ENCODE measurements at places on chromosomes 1 and 21.

- DNase-seq = no peak
- no peak overlapping the region for H3K4me3 ChIP-seq
- H3K4me1 ChIP-seq = peaks cover 2% of the 10 kb centered on the region
- no peaks in the 10 kb centered on the region for H3K27me3 ChIP-seq
These were observed 65.3 kb upstream of the ZNF326 start for GRCh38 chr1:89929467-89930063.

DNA sequence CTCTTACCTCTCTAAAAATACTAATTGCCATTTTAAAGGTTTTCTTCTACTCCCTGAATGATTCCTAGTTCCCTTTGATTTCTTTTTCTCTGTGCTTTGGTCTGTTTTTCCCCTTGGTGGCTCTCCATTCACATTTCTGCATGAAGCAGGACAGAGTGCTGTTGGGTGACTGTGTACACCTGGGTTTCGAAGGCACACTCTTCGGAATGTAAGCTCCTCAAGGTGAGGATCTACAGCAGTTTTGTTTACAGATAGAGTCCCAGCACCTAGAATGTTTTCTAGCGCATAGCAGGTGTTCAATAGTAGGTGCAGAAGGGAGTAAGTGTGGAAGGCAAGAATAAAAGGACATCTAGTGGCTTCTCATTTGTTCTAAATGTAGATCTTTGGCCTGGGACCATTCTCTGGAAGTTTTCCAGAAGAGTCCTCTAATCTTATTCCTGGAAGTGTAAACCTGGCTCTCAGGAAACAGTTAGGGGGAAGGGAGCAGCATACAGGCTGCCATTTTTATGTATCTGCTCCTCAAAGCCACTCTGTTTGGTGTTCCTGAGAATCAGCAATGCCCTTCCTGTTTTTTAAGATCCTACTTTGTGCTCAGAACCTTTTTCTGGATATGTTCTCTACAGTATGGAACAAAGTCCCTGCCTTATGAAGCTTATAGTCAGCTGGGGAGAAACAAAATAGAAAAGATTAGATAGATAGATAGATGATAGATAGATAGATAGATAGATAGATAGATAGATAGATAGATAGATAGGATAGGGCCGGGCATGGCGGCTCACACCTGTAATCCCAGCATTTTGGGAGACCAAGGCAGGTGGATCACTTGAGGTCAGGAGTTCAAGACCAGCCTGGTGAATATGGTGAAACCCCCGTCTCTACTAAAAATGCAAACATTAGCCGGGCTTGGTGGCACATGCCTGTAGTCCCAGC, 22.8 kb upstream of the EFNA1 start:
- DNase-seq = no peak
- no peaks in the 10 kb centered on the region for H3K36me3 ChIP-seq
- no peaks in the 10 kb centered on the region for H3K4me1 ChIP-seq
- H3K4me3 ChIP-seq = no peak overlapping the region
- H3K27ac ChIP-seq = no peak overlapping the region
- H3K27me3 ChIP-seq = no peaks in the 10 kb centered on the region

DNA sequence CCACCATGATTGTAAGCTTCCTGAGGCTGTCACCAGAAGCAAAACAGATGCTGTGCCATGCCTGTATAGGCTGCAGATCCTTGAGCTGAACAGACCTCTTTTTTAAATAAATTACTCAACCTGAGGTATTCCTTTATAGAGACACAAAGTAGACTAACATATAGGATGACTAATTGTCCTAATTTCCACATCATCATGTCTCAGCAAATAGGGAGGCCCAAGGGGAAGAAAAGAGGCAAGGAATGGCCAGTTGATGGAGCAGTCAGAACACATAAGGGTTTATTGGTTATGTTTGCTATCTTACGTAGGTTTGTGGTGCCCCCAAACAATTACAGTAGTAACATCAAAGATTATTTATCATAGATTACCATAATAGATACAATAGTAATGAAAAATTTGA, 126.2 kb downstream of the RASAL2 start:
- H3K27me3 ChIP-seq = no peaks in the 10 kb centered on the region
- no peaks in the 10 kb centered on the region for H3K36me3 ChIP-seq
- H3K27ac ChIP-seq = no peak overlapping the region
- no peak for DNase-seq
- no peak overlapping the region for H3K4me3 ChIP-seq

- H3K27ac ChIP-seq = no peak overlapping the region
- no peak overlapping the region for H3K4me3 ChIP-seq
- H3K27me3 ChIP-seq = no peaks in the 10 kb centered on the region
- 0 out of 2 replicates have a peak, but pooled peaks cover 4% of the 10 kb centered on the region for H3K4me1 ChIP-seq
- no peak for DNase-seq
These were observed 9.2 kb upstream of the C1orf141 start for GRCh38 chr1:67143966-67144365.

- DNase-seq = peak; percentile 65
- no peak overlapping the region for H3K27ac ChIP-seq
- peak overlapping the region; percentile 10 for H3K4me3 ChIP-seq
- peaks cover 43% of the 10 kb centered on the region for H3K4me1 ChIP-seq
- peaks cover 59% of the 10 kb centered on the region for H3K27me3 ChIP-seq
These were observed 1.8 kb upstream of the WNT3A start for GRCh38 chr1:228004856-228005462.

- no peaks in the 10 kb centered on the region for H3K27me3 ChIP-seq
- no peaks in the 10 kb centered on the region for H3K4me1 ChIP-seq
- H3K4me3 ChIP-seq = no peak overlapping the region
- H3K36me3 ChIP-seq = no peaks in the 10 kb centered on the region
- no peak for DNase-seq
These were observed 88.4 kb upstream of the PROX1 start for GRCh38 chr1:213899413-213899812.

- no peak overlapping the region for H3K4me3 ChIP-seq
- no peak for DNase-seq
- no peak overlapping the region for H3K27ac ChIP-seq
These were observed 86.1 kb downstream of the SLC16A1 start for GRCh38 chr1:112869895-112870294.

- H3K27me3 ChIP-seq = no peaks in the 10 kb centered on the region
- peak; percentile 72 for DNase-seq
- H3K4me1 ChIP-seq = peaks cover 8% of the 10 kb centered on the region
These were observed 23.6 kb upstream of the KIRREL1 start for GRCh38 chr1:157969697-157970485.

- DNase-seq = no peak
- H3K27ac ChIP-seq = no peak overlapping the region
- no peaks in the 10 kb centered on the region for H3K27me3 ChIP-seq
- no peak overlapping the region for H3K4me3 ChIP-seq
- H3K36me3 ChIP-seq = no peaks in the 10 kb centered on the region
These were observed 27.1 kb upstream of the LYST start for GRCh38 chr1:235893840-235894239.

DNA sequence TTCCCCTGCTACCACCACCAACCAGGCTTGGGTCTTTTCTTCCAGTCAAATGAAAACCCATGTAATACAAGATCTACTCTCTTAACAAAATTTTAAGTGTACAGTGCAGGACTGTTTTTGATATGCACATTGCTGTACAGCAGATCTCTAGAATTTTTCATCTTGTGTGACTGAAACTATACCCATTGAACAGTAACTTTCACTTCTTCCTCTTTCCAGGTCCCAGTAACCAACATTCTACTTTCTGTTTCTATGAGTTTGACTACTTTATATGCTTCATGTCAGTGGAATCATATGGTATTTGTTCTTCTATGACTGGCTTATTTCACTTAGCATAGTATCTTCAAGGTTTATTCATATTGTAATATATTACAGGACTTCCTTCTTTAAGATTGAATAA, 45.3 kb upstream of the PLPPR4 start:
- no peaks in the 10 kb centered on the region for H3K4me1 ChIP-seq
- H3K27me3 ChIP-seq = no peaks in the 10 kb centered on the region
- H3K27ac ChIP-seq = no peak overlapping the region
- no peak for DNase-seq
- H3K36me3 ChIP-seq = no peaks in the 10 kb centered on the region
- no peak overlapping the region for H3K4me3 ChIP-seq

GRCh38 chr1:110463725-110464124, 12.8 kb downstream of the PROK1 start:
- H3K36me3 ChIP-seq = no peaks in the 10 kb centered on the region
- no peaks in the 10 kb centered on the region for H3K27me3 ChIP-seq
- H3K4me3 ChIP-seq = no peak overlapping the region
- no peaks in the 10 kb centered on the region for H3K4me1 ChIP-seq
- DNase-seq = no peak
- no peak overlapping the region for H3K27ac ChIP-seq

DNA sequence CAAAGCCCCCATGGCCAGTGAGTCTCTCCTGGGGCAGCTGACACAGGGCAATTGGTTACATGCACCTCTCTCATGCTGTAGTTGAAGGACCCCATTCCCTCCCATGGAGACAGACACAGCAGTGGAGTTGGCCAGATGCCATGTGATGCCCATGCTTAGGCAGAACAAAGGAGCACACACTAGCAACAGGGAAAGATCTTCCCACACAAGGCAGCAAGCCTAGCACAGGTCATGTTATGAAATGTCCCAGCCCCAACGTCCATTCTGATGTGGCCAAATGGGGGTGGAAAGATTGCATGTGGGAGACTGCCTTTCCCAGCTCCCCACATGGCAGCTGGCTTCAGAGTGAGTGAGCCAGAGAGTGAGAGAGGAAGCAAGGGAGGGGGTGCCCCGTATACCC, 34.5 kb downstream of the AADACL4 start:
- no peaks in the 10 kb centered on the region for H3K36me3 ChIP-seq
- H3K27ac ChIP-seq = no peak overlapping the region
- no peaks in the 10 kb centered on the region for H3K4me1 ChIP-seq
- H3K27me3 ChIP-seq = no peaks in the 10 kb centered on the region

DNA sequence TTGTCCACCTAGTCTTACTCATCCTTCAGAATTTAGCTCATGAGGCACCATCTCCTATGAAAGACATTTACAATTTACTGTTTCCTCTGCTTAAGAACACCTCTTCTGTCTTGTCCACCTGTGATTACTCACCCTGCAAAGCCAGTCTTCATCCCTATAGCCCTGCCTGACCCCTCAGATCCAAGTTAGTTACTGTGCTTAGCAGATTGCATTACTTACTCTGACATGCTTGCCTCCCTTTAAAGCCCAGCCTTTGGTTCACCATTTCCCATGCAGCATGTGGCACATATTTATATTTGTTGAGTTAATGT, 60.9 kb upstream of the VCAM1 start:
- H3K36me3 ChIP-seq = no peaks in the 10 kb centered on the region
- no peak overlapping the region for H3K4me3 ChIP-seq
- DNase-seq = no peak
- no peaks in the 10 kb centered on the region for H3K27me3 ChIP-seq

GRCh38 chr1:31378001-31378400, 5.1 kb upstream of the FABP3 start:
- H3K4me1 ChIP-seq = peaks cover 8% of the 10 kb centered on the region
- DNase-seq = no peak
- H3K36me3 ChIP-seq = no peaks in the 10 kb centered on the region
- H3K27ac ChIP-seq = no peak overlapping the region
- H3K4me3 ChIP-seq = no peak overlapping the region

DNA sequence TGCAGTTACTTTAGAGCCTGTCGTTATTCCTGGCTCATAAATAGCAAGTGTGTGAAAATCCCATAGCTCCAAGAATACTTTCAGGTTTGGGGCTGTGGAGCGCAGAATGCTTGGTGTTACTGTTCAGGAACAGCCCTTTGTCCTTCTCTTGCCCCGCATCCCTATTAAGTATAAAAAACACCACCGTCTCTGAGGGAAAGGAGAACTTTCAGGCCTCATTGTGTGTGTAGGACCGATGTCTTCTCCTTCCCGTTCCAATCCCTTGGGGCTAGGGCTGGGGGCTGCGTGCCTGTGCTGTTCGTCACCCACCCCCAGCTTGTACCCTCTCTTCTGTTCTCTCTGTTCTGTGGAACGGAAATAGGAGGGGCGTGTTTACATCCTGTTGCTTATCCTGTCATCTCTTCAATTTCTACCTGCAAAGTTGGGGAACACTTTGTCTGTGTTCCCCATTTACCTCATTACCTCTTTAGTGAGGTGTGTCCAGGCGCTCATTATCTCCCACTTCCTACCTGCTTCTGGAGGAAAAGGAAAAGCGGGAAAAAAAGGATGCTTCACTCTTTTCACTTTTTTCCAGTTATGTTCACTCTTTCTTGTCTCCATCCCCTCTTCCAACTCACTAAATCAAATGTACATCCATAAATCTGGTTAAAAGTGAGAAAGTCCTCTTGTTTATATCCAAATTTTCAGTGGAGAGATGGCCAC, 788 bp upstream of the TXNIP start:
- H3K27ac ChIP-seq = peak overlapping the region; percentile 59
- H3K36me3 ChIP-seq = peaks cover 27% of the 10 kb centered on the region
- DNase-seq = no peak
- H3K27me3 ChIP-seq = no peaks in the 10 kb centered on the region
- H3K4me3 ChIP-seq = peak overlapping the region; percentile 96

DNA sequence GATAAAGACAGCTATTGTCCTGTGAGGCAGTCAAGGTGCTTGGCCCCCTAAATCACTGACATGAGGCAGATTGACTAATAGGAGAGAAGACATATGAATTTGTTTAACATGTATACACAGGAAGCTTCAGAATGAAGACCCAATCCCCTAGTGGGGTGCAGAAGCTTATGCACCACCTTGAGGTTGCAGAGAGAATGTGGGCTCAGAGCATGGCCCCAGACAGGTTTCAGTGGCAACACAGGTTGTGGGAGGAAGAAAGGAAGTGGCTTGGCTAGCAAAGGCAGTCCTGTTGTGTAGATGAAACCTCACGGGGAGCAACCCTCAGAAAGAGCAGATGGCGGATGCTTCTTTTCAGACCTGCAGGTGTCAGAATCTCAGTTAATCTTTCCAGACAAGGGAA, 37.0 kb upstream of the PARP1 start:
- H3K27ac ChIP-seq = no peak overlapping the region
- H3K4me1 ChIP-seq = no peaks in the 10 kb centered on the region
- H3K27me3 ChIP-seq = no peaks in the 10 kb centered on the region
- DNase-seq = no peak

DNA sequence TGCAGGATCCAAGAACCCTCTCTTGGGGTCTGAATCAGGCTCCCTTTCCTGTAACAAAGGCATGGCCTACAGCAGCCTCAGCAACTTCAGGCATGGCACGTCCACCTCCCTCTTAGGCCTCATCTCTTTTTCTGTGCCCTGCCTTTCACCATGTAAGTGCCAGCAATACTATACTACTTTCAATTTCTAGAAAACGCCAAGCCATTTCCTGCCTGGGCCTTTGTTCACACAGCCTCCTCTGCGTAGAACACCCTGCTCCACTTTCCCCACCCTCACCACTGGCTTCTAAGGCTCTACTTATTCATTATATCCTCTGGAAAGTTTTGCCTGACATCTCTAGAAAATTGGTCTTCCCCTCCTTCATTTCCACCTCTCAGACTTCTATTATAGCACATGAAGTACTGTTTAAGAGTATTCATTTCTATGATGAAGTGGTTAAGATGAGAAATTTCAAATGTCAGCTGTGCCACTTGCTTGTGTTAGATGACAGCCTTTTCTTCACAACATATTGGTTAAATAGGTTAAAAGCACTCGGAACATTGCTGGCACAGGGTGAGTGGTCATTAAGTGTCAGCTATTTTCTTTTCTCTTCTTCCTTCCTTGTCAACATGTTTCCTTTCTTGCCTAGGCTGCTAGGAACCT, 41.6 kb upstream of the VWA5B1 start:
- H3K4me3 ChIP-seq = no peak overlapping the region
- DNase-seq = no peak
- H3K27me3 ChIP-seq = no peaks in the 10 kb centered on the region
- no peaks in the 10 kb centered on the region for H3K4me1 ChIP-seq
- no peaks in the 10 kb centered on the region for H3K36me3 ChIP-seq
- H3K27ac ChIP-seq = no peak overlapping the region

- H3K36me3 ChIP-seq = no peaks in the 10 kb centered on the region
- no peaks in the 10 kb centered on the region for H3K4me1 ChIP-seq
- no peaks in the 10 kb centered on the region for H3K27me3 ChIP-seq
- no peak overlapping the region for H3K27ac ChIP-seq
These were observed 138.6 kb upstream of the JUN start for GRCh38 chr1:58922302-58923089.

Data from H1 (cell line).